ENCODE measurements at places on chromosomes 13 and 19.
A peak's percentile ranks its signal among the peaks of the same experiment; 100 is the strongest.

DNA sequence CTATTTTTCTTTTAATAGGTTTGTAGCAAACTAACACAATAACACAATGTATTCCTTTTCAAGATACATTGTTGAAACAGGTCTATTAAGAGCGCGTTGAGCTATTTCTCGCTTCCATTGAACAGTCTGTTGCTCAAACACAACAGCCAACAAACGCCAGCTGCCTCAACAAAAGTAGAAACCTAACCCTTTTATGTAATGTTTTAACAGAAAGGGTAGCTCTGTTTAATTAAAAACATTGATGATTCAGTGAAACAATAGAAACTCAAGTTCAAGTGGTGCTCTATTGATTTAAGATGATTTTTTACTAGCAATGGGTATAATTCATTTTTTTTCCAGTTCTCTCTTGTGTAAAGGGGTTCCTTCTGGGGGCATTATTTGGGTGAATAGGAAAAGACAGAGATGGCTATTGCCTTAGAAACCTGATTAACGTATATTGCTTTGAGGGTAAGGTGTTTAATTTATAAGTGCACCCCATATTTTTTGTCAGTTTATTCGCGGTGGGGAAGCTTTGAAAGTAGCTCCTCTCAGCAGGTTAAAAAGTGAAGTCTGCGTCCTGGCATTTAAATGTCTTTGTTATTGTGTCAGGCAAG is 14.9 kb downstream of the ZIC2 start:
- peak; percentile 8 for DNase-seq

DNA sequence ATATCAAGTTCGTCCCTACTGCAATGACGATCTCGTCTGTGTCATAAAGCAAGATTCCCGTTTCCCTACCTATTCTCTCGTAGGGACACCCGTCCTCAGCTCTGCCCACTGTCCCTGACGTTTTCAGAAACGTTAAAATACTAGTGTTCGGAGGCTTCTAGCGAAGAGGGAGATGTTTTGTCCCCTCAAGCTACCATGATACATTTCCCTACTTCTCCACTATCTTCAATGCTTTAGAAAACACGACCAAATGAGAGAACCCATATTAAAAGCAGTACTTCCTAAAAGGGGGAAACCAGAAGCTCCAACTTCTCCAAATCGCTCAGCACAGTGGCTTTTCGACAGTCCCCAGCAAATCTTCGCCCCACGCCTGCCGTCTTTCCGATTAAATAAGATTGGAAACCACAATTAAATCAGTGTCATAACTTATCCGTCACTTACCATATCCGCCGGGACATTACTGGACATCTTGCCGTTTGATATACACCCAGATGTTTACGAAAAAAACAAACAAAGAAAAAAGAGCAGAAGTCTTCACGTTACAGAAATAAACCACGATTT is 1.3 kb downstream of the UBL3 start:
- DNase-seq: peak; percentile 28

DNA sequence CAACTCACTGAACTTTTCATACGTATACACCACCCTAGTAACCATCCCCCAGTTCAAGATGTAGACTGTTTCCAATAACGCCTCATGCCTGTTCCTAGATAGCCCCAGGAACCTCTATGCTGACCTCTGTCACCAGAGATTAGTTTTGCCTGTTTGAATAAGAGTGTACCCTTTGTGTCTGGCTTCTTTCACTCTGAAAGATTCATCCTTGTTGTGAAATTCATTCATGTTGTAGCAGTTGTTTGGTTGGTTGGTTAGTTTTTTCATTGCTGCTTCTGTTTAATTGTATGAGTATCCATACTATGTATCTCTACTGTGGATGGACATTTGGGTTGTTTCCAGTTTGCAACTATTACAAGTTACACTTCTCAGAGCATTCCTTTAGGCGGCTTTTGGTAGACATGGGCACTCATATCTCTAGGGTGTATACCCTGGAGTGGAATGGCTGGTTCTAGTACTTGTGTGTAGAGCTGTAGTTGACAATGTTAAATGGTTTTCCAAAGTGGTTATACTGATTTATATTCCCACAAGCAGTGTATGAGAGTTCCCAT is 1.6 kb downstream of the RNASEH2B start:
- DNase-seq: peak; percentile 31

GRCh38 chr19:17951990-17952976 is 14.6 kb upstream of the KCNN1 start:
- DNase-seq: peak; percentile 72

GRCh38 chr19:40413291-40413845 is at the start of gene PRX:
Gene PRX (minus strand): TSS chr19:40413378. CDS start chr19:40407932, 5,446 bp downstream.
- DNase-seq: no peak

- DNase-seq: no peak
Measured at GRCh38 chr19:2050349-2050990, 574 bp downstream of the MKNK2 start.

- no peak for DNase-seq
Measured at GRCh38 chr13:47044842-47045241, 148.0 kb upstream of the HTR2A start.

DNA sequence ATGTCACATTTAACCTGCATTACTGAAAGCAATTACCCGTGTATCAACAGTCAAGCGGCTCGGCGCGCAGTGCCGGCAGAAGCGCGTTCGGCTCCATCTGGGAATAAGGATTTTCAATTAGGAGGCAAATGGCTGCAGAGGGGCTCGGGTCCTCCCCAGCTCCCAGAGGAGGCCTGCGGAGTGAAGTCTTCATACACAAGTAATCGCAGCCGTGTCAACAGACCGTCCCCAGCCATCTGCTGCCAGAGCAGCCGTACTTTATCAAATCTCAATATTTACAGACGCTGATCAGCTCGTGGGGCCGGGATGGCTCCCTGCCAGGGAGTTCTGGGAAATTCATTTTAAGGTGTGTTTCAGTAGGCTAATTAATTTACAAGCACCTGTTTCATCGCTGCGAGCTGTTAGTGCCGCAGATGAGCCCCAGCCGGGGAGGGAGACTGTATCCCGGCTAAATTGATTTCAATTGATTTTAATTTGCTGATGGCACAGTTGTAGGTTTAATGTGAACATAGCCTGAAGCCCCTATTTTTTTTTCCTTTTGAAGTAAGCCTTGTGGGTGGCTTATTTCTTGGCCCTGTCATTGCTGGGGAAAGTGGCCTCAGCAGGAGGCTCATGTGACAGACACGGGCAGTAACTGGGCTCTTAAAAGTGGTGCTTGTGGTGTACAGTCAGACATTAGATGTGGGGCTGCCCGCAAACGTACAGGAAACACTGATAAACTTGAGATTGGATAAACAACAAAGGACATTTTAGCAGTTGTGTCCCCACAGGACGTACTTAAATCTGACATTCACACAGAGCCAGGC is 252.7 kb downstream of the TEX29 start:
- DNase-seq: no peak

DNA sequence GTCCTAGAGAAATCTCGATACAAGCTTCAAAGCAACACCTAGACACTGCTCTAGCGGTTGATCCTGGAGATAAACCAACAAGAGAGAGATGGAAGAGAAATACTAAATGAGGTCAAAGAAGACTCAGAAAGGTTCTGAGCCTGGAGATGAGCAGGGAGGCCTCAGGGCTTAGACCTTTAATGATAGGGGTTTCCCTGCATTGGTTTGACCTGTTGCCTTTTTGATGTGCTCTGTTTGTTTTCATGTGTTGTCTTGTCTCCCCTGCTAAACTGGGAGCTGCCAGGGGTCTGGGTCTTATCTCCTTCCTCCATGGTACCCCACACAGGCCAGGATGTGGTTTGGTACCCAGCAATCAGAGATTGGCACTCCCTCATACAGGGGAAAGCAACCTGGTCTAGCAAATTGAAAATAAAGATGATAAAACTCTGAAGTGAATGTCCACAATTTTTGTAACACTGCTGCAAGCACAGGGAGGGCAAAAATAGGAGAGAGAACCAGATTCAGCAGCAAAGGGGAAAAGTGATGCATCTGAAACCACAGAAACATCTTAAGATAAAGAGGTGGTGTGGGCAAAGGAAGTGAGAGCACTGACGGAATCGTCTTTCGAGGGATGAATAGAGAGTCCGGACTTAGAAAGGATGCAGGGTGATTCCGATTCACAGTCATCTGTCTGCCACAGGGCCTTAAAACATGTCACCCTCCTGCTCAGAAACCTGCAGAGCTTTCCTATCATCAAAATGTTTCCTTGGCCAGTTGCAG is 3.5 kb downstream of the FFAR2 start:
- DNase-seq: peak; percentile 83

DNA sequence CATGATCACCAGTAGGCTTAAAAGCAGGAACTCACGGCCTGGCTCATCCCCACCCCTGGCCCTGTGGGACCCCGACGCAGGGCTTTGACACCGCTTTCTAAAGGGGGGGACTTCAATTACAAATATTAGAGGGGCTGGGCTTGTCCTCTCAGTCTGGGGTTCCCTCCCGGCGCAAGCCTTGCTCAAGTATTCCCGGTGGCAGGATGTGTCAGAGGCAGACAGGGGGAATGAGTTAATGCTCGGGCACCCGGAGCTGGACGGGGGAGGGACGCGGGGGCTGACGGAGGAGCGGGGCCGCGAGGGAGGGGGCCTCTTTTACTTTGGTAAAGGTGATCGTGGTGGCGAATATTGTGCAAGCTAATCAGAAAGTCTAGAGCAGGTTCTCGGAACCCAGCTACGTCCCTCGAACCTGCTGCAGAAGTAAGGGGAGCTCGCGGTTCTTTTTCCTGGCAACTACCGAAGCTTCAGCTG is 1.1 kb downstream of the FGF14 start:
- DNase-seq: peak; percentile 19

DNA sequence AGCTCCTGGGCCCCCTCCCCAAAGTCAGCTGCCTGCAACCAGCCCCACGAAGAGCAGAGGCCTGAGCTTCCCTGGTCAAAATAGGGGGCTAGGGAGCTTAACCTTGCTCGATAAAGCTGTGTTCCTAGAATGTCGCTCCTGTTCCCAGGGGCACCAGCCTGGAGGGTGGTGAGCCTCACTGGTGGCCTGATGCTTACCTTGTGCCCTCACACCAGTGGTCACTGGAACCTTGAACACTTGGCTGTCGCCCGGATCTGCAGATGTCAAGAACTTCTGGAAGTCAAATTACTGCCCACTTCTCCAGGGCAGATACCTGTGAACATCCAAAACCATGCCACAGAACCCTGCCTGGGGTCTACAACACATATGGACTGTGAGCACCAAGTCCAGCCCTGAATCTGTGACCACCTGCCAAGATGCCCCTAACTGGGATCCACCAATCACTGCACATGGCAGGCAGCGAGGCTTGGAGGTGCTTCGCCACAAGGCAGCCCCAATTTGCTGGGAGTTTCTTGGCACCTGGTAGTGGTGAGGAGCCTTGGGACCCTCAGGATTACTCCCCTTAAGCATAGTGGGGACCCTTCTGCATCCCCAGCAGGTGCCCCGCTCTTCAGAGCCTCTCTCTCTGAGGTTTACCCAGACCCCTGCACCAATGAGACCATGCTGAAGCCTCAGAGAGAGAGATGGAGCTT is 4.7 kb upstream of the CEACAM5 start:
- no peak for DNase-seq

DNA sequence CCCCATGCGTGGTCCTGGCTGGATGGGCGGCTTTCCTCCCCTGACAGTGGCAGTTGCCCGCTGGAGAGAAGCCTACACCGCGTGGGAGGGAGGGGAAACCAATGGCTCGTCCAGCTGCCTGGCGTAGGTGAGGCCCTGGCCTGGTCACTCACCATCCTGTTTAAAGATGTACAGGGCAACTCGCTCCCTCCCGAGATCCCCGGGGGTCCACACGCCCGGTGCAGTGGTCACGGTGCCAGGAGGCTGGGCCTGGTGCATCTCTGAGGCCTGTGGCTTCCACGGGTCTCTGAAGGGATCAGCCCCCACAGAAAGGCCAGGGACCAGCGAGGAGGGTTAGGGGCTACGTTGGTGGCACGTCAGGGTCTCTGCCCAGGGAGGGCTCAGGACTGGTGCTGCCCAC is 156.5 kb downstream of the KDM4B start:
- no peak for DNase-seq

DNA sequence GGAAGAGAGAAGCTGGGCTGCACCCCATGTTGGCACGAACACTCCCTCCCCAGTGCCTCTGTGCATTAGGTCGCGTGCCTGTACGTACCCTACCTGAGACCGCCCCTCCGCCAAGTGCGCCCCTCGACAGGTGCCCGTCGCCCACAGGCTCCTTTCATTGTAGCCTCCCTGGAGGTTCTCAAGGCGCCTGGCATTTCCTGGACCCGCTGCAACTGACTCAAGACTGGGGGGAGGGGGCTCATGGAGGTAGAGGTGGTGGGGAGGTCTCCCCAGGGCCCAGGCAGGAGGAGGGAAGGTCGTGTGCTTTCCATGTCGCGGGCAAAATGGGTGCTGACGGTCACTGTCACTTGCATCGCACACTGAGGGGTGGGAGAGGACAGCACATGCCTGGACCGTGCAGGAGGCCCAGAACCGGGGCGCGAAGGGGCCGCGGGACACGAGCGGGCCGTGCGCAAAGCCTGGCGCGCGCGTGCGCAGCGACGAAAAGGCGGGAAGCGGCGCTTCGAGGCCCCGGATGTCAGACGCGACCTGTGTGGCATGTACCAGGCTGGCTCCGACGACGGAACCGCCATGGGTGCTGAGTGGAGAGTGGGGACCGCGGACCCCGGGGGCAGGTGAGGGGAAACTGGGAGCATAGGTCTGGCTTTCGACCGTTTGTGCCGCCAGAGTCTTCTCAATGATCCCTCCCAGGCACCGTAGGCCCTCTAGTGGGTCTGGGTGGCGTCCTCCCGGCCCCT is 16.5 kb downstream of the NFIX start:
- DNase-seq: no peak

DNA sequence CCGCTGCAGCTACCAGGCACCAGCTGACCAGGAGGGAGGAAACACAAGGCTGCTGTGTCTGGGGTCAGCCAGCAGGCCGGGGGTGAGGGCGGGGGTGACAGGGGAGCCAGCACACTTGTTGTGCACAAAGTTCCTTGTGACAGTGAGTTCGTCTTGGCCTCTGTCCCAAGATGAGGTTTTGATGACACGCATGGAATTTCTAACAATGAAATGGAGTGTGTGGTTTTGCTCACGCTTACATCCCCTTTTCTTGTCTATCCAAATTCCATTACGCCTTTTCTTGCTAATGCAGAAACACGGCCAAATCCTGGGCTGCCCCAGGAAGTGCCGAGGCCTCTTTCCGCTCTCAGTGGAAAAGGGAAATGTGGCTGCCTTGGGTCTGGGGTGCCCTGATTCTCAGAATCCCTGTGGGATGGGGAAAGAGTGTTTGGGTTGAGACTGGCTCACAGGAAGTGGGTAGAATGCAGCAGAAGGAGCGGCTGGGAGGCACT is 73.8 kb downstream of the GADD45B start:
- no peak for DNase-seq
